ENCODE measurements at places on chromosomes 4 and X.

DNA sequence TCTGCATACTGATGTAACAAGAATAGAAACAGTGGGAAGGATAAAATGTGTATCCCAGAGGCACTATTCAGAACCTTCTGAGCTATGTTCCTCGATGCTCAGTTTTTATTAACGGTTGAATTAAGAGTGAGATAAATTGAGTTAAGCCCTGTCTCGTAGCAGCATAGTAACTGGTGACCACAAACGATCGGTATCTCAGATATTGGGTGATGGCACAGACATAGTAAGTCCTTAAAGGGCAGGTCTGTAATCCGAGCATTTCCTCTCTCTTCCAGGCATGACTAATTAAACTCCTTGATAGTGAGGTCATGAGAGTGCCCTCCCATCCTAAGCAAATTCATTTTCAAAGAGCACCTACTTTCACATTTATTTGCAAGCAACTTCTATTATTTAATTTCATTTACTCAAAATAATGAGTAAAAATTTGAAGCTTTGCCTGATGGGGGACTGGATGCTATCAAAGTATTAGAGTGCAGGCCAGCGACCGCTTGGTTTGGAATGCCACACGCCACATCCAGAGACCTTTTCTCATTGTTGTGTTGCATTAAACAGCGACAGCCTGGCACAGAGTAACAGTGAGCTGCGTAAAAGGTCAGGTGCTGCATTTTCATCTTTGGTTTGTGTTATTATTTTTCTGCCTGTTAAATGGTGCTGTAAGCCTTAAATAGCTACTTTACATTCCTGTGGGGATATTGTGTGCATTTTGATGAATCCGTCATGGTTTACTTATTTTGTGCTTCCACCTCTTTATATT is 101.9 kb downstream of the PCDH7 start:
- H3K27me3 ChIP-seq, result no peaks in the 10 kb centered on the region
- no peaks in the 10 kb centered on the region for H3K36me3 ChIP-seq
- DNase-seq, result no peak
- no peak overlapping the region for H3K27ac ChIP-seq
- no peaks in the 10 kb centered on the region for H3K4me1 ChIP-seq

GRCh38 chrX:91434351-91435168 is at the start of gene PABPC5:
PABPC5 (plus strand) TSS chrX:91434839; CDS start chrX:91435578, 739 bp downstream.
- no peaks in the 10 kb centered on the region for H3K27me3 ChIP-seq
- H3K4me1 ChIP-seq, result no peaks in the 10 kb centered on the region
- DNase-seq, result no peak

GRCh38 chrX:122582280-122582974 is 601.7 kb upstream of the GRIA3 start:
- no peaks in the 10 kb centered on the region for H3K36me3 ChIP-seq
- no peaks in the 10 kb centered on the region for H3K4me1 ChIP-seq
- no peaks in the 10 kb centered on the region for H3K27me3 ChIP-seq
- H3K4me3 ChIP-seq, result no peak overlapping the region
- DNase-seq, result no peak
- H3K27ac ChIP-seq, result no peak overlapping the region

- no peaks in the 10 kb centered on the region for H3K36me3 ChIP-seq
- H3K4me1 ChIP-seq, result peaks cover 31% of the 10 kb centered on the region
- no peaks in the 10 kb centered on the region for H3K27me3 ChIP-seq
- no peak overlapping the region for H3K4me3 ChIP-seq
Measured at GRCh38 chr4:85964298-85964697, 395.6 kb downstream of the MAPK10 start.

- H3K4me3 ChIP-seq, result no peak overlapping the region
- no peaks in the 10 kb centered on the region for H3K36me3 ChIP-seq
- peak overlapping the region; percentile 51 for H3K27ac ChIP-seq
- DNase-seq, result no peak
- peaks cover 21% of the 10 kb centered on the region for H3K4me1 ChIP-seq
- no peaks in the 10 kb centered on the region for H3K27me3 ChIP-seq
Measured at GRCh38 chr4:26032630-26033317, 118.8 kb downstream of the SMIM20 start.

DNA sequence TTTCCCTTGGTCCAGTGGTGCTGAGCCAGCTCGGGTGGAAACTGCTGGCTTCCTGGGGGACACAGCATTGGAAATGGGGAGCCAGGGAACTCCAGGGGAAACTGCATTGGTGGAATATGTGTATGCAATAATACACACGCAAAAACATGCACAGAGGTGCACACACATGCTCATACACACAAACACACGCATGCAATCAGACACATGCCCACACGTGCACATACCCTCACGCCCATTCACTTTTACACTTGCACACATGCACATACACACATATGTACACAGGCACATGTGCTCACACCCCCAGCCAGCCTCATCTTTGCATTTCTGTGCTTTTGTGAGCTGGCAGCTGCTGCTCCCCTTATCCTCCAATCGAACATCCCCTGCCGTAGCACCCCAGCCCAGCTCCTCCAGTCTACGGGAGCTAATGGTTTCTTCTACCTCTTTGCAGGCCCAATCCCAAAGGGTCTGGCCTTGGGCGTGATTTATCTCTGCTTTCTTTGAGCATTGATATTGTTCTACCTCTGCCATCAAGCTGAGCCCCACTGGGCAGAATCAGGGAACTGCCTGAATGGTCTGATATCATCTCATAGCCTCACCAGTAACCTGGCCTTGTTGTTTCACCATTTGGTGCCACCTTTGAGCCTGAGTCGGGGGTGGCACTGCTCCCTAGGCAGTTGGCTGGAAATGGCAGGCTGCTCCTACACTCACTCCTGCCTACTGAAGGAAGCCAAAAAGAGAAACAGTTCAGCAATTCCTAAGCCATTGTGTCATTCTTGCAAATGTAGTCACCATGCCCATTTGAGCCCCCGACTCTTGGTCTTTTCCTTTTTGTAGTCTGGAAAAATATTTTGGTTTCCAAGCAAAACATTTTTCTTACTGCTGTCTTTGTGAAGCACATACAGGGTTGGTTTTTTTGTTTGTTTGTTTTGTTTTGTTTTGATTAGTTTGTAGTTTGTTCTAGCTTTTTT is 104.4 kb upstream of the MAMLD1 start:
- no peaks in the 10 kb centered on the region for H3K27me3 ChIP-seq
- H3K27ac ChIP-seq, result no peak overlapping the region
- H3K4me1 ChIP-seq, result no peaks in the 10 kb centered on the region
- DNase-seq, result peak; percentile 80
- H3K36me3 ChIP-seq, result no peaks in the 10 kb centered on the region
- no peak overlapping the region for H3K4me3 ChIP-seq

All from vagina (tissue), 2 donors.